ENCODE measurements at places on chromosomes 7 and 10. TPM values are rescaled to one million over a fixed set of nuclear protein-coding genes. Genes with fewer than 3 reads are reported as not detected.

The CADPS2 gene
- total RNA-seq, result 0.32 TPM

The NKX1-2 gene
- total RNA-seq, result not detected

The PRPF18 gene
- 20.9 TPM for total RNA-seq

The TMEM72 gene
- total RNA-seq, result not detected

The SNX10 gene
- 0.56 TPM for total RNA-seq

The ITIH5 gene
- total RNA-seq, result 4.1 TPM
